ENCODE measurements at places on chromosomes 3 and 15.

DNA sequence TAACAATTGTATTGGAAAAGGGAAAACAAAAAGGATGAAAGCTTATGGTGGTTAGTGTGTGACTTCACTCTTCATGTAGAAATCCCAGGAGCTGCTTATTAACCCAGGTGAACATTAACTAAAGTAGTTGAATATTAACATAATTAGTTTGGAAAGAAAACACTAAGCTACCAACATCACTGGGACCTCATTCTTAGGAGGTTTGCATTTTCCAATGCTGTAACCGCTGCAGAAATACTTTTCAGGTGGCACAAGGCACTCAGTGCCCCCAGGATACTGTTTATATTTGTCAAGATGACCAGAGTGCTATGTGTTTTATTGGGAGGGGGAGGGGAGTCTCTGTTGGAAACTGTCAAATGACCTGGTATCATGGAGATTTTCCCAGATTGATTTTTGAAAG, 25.9 kb upstream of the VILL start:
- no peak for DNase-seq

DNA sequence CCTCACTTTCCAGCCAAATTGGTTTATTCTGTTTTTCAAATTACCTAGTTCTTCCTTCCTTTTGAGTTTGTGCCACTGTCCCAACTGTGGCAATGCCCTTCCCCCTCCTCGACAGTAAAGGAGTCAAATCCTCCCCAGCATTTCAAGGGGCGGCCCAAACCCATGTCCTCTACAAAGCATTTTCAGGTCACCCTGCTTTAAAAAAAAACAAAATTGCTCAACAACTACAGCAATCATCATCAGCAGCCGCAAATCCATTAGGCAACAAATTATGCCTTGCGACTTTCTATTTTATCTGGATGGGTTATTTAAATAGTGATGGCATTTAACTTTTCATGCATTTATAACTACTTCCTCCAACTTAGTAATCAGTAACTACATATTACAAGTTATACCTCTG, 32.7 kb downstream of the PLD1 start:
- DNase-seq = no peak

DNA sequence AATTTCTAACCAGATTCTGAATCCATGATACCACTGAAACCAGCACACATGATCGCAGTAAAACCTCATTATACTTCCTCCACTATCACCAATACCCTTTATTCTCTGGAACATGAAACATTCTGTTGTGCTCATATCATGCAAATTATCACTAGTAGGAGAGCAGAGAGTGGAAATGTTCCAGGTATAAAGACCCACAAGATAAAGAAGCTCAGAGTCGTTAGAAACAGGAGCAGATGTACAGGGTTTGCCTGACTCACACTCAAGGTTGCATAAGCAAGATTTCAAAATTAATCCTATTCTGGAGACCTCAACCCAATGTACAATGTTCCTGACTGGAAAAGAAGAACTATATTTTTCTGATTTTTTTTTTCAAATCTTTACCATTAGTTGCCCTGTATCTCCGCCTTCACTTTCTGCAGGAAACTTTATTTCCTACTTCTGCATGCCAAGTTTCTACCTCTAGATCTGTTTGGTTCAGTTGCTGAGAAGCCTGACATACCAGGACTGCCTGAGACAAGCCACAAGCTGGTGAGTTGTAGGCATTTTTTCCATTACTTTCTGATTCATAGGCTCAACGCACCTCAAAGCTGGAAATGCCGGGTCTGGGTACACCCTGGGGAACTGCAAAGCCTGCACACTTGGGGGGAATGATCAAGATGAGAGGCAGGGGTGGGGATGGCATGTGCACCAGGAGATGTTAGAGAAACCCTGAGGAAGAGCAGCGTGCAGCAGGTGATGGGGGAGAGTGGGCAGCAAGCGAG, at the start of gene CCR2:
CCR2 (plus strand) TSS at position 465 of the 764 bp plus-strand sequence. CDS start 3,417 bp downstream, outside the sequence.
- DNase-seq = no peak

DNA sequence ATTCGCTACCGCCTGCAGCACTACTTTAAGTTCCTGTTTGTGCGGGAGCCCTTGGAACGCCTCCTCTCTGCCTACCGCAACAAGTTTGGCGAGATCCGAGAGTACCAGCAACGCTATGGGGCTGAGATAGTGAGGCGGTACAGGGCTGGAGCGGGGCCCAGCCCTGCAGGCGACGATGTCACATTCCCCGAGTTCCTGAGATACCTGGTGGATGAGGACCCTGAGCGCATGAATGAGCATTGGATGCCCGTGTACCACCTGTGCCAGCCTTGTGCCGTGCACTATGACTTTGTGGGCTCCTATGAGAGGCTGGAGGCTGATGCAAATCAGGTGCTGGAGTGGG, 995 bp downstream of the CHST14 start:
- no peak for DNase-seq

GRCh38 chr15:72562386-72562785, 88.3 kb downstream of the ARIH1 start:
- DNase-seq = no peak

- no peak for DNase-seq
Measured at GRCh38 chr15:67564021-67564967, 21.8 kb downstream of the MAP2K5 start.

- no peak for DNase-seq
Measured at GRCh38 chr15:58526647-58527192, 94.9 kb downstream of the LIPC start.

DNA sequence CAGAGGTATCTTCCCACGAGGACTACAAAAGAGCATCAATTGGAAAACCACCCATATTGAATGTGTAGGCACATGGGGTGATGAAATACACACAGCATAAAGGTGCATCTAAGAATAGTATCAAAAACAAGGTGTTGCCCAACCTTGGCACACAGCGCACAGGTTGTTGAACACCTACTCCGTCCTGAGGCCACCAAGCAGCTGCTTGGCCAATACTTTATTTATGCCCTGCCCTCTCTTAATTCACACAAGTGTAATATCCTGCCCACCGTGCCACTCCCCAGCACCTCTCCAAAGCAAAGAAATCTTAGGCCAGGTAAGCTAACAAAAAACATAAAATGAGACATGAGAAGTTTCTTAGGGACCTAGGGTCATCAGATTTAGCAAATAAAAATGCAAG, 31.2 kb downstream of the WWTR1 start:
- DNase-seq = no peak

DNA sequence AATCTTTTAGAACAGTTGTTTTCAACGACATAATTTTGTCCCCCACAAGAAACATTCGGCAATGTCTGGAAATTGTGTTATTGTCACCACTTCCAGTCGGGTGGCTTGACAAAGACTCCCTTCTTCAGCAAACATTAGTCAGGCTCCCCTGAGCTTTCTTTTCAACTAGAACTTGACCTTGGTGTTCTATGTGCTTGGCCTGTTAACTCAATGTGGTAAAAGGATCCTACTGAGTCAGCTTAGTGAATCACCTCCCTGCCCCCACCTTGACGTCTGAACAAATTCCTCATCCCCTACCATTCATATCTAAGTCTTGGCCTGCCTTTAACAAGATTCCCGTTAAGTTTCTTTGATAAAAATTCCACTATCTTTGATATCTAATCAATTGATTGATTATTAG, 465.0 kb upstream of the ROBO1 start:
- no peak for DNase-seq

- no peak for DNase-seq
Measured at GRCh38 chr3:157174290-157174648, 14.3 kb upstream of the CCNL1 start.

DNA sequence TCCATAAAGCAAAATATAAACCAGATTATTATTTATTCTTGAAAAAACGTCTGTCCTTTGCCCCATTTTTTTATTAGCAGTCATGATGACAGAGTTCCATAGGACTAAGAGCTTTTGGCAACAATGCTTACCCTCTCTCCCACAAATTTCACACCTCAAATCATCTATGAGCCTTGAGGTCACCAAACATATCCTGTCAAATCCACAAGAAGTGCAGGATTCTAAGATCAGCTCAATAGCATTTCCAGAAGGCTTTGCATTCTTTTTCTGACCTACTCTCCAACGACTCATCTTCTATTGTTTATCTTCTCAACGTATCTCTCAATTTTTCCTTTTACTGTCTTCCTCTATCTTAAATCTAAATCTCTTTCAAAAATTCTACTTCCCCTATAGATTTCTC, 619.1 kb upstream of the BCHE start:
- no peak for DNase-seq

DNA sequence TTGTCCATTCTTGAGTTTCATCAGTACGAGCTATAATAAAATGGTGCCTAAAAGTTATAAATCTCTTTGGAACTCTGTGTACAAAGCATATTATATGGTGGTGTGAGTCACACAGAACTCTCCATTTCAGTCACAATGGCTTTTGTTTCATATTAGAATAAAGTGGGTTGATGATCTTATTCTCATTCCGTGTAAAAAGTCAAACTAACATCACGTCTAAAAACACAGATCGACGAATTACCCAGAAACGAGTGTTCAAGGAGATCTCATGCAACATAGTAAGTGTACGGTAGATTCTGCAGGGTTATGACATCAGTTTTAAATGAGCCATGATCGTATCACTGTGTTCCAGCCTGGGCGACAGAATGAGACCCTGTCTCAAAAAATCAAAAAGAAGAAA, 122.4 kb downstream of the FOXP1 start:
- no peak for DNase-seq

DNA sequence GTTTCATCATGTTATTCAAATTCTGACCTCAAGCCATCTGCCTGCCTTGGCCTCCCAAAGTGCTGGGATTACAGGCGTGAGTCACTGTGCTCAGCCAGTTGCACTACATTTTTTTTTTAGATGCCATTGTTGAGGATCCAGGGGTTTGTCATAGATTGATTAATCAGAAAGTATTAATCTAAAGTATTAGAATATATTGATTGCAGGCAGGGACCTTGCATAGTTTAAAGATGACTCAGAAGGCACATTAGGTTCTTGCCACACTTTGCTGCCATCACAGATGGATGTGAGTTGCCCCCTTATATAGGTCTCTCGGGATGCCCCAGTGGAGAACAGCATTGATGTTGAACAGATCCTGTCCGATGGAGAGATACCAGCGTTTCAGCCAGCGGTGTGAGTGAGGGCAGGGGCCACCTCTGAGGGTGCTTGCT, 41.1 kb downstream of the IGF1R start:
- no peak for DNase-seq

DNA sequence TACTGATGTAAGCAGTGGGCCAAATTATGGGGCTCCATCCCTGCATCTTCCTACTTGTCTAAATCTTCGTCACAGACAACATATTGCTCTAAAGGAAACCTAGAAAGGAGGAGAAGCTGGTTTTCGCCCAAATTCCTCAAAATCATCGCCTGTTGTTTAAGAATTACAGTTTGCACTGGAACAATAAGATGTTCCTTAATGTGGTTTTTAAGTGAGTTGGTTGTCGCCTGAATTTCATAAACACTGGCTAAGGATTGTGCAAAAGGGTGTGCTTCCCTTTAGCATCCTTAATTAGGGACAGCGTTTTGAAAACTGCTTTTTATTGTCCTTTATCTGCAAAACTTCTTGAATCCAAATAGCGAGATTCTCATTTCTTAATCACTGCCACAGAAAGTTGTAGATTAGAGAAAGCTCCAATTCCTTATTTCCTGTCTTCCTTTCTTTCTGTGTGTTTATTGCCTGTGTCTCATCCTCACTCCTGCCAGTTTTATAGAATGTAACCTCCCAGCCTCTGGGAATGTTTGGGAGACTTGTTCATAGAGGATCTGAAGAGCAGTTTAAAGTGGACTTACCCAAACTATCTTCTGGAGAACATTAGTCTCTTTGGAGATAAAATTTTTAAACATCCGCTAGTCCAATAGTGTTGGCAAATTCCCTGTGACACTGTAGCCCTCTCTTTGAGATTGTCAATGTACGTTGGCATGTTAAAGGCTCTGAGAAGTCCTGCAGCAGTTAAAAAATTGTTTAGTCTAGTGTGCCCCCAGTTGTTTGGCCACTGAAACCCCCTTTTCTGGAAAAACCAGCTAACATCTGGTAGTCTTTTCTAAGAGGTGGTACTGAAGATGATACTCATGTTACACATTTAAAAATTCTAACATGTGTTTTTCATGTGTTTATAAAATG, 50.4 kb downstream of the FLNB start:
- DNase-seq = no peak

- DNase-seq = no peak
Measured at GRCh38 chr3:169192643-169193042, 470.9 kb downstream of the MECOM start.

GRCh38 chr3:82423268-82424030, 662.0 kb upstream of the GBE1 start:
- DNase-seq = no peak

GRCh38 chr3:73352841-73353645, 271.7 kb downstream of the PDZRN3 start:
- DNase-seq = no peak

- DNase-seq = no peak
Measured at GRCh38 chr15:61880084-61880483, 180.2 kb downstream of the VPS13C start.
